ENCODE measurements at places on chromosomes 3 and 15.

DNA sequence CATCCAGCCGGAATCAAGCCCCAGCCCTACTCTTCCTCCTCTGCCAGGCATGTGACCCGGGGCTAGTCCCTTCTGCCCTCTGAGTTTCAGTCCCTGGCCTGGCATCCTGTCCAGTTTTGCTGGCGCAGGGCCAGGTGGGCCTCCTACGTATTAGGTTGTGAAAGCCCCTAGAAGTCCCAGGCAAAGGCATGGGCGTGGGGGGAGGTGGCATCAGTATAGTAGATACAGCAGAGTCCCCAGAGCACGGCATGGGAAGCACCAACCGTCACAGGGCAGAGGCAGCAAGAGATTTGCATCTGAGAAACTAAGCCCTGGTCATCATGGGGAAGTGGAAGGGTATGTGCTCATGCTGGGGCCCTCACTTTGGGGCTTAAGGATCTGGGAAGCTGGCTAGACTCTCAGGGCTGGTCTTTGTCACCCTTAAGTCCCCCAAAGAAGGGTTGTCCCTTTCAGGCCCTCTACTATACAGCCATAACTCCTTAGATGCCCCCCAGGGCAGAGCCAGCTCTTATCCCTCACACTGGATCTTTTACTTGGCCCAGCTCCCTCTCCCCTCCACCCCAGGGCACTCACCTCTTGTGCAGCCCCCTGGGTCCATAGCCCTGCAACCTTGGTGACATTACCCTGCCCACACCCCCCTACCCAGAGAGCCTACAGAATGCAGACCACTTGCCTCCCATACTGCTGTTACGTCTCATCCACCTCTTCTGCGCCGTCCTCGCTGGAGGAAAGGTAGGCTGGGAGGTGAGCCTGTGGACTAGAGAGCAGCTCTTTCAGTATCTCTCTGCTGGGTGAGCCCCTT is 11.3 kb downstream of the NBEAL2 start:
- no peak for DNase-seq

DNA sequence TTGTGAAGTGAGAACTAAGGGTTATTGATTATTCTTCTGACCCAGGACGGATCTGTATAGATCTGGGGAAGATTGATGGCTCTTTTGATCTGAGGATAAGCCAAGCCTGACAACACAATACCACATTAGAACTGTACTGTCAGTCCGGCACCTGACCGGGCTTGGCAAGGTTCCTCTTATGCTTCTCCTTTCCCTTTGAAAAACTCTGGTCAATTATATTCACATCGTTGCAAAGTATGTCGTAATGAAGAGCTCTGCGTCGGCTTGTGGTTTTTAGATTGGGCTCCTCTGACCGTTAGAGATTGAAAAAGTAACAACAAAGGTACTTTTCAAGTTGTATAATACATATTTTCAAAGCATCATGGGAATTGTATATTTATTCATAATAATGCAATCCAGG is 389.8 kb downstream of the NR2F2 start:
- no peak for DNase-seq

- no peak for DNase-seq
Observed at GRCh38 chr3:27657404-27657803, 64.7 kb downstream of the EOMES start.

GRCh38 chr3:177488740-177489139 is 291.5 kb upstream of the TBL1XR1 start:
- no peak for DNase-seq

Measured in CD4-positive, alpha-beta memory T cell (primary cell).